ENCODE measurements at places on chromosomes 6 and 20.

DNA sequence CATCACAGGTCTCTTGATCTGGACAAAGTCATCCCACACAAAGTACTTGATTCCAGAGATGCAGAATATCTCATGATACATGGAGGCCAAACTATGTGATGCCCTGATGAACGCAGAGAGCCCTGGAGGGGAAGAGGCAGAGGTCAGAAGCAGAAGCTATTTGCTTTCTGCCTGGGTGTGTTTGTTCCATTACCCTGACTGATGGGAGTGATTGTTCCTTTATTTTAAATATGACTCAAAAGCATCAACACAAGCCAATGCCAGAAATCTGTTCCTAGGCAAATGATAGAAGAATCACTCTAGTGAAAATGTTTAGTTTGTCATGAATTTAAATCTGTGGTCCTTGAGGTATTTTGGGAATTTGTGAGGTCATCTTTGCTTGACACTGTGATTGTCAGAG lies 54.7 kb upstream of the GGTLC1 start:
- no peak for DNase-seq

GRCh38 chr6:107185391-107185970 lies 70.2 kb upstream of the BEND3 start:
- no peak for DNase-seq

GRCh38 chr6:145275019-145275418 lies 460.3 kb downstream of the EPM2A start:
- DNase-seq, result no peak

GRCh38 chr6:130848945-130849344 lies 21.7 kb downstream of the SMLR1 start:
- no peak for DNase-seq

GRCh38 chr6:128713461-128713860 lies 169.5 kb upstream of the LAMA2 start:
- DNase-seq, result no peak

GRCh38 chr6:37265860-37266259 lies 7.9 kb upstream of the TMEM217 start:
- DNase-seq, result no peak
